Foreskin melanocyte (primary cell): ENCODE measurements at places on chromosomes 6 and 20.

DNA sequence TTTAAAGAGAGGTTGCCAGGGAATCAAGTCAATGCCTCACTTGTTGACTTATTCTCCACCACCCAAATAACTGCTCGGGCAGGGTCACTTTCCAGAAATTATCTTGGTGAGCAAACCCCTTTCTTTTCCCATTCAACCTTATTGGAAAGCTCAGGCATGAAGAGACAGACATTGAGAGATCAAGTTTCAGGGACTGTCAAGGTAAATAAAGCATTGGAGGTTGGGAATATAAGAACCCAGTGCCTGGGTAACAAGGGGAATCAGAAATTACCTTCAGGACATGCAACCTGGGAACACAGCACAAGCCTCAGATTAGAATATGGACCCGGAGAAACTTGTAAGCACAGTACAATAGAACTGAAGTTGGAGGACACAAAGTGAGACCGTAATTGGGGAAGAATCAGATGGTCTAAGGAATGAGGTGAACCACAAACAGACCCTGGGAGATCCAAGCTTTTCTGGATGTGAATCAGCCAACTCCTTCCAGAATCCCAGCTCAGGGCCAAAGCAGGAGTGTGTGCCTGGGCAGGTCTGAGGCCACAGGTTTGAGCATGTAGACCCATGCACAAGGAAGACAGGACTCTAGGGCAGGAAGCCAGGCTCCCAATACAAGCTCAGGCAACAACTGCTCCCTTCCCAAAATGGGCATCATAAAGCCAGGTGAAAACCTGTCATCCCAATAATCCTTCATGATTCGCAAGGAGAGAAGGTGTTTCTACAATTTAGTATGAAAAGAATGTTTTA lies 512.8 kb downstream of the MAFB start:
- no peak for DNase-seq

GRCh38 chr6:15697895-15698294 lies 35.1 kb upstream of the DTNBP1 start:
- DNase-seq: no peak

DNA sequence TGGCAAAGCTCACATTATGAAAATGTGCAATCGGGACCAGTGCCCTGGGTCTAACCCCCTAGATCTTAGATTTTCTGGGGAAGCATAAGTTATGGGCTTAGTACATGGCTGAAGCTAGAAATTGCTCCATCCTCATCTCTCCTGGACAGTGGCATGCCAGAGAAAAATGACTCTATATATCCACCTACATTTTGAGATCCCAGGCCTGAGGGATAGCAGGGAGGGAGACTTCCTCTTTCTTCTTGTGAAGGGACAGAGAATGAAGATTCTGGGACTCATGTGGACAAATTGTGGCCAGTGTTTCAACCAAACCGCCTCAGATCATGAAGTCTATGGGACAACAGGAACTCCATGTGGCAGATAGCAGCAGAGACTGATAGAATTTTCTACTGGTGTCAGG lies 35.4 kb downstream of the GSTA2 start:
- DNase-seq: no peak

GRCh38 chr6:45645302-45645701 lies 267.6 kb upstream of the SUPT3H start:
- DNase-seq: no peak

DNA sequence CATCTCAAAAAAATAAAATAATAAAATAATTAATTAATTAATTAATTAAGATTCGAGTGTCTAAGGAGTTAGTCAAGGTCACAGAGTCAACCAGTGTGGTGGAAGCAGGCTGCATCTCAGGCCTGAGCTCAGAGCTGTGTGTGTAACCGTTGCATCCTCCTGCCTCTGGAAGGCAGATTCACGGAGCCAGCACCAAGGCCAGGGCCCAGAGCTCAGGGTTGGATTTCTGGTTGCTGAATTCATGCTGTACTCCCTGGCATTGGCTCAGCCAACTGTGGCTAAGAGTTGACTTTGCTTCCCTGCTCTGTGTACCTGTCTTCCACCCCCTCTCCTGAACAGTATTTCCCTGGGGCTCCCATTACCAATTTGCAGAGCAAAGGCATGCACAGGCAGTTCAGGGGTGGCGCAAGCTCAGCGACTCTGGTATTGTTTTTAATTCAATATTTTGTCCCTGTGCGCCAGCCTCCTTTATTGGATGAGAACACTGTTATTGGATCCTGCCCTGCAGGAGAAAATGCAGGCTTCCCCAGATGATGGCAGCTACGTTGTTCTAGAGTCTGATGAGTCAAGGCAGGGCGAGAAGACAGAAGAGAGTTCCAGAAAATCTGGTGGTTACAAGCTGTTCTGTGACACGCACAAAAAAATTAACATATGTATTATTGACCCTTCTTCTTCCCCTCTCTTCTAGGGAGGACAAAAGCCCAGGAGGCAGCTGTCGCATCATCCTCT lies 12.3 kb upstream of the CTNNBL1 start:
- no peak for DNase-seq

DNA sequence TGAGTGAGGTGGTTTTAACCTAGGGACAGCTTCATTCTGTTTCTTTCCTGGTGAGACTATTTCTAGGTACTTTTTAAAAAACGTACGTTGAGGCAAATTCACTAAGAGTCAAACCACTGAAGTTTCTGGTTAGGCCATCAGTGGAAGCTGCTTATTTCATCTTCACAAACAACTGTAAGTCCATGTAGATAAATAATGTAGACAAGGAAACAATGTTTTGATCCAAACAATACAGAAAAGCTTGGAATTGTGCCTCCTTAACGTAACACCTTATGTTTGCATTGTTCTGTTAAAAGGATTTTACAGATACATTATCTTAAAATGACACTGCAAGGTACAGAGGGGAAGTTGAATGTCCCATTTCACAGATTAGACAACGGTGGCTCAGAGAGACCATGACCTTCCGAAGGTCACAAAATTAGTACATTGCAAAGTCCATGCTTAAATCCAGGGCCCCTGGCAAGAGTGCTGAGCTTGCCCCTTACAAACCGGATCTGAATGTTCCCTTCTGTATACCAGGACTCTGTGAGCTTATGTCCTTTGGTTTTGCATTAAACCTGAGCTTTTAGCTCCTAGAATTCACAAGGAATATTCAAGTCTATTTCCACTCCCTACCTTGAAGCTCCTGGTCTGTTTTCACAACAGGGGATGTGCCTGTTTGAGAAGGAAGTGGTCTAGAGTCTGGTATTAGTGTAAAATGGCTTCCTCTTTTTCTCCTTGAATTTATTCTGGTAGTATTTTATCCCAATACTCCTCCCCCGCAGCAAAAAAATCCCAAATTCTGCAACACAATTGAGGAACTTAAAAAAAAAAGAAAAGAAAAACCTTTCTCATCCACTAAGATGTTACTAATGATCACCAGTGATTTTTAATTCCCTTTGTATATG lies 28.9 kb upstream of the ZNF217 start:
- peak; percentile 18 for DNase-seq

DNA sequence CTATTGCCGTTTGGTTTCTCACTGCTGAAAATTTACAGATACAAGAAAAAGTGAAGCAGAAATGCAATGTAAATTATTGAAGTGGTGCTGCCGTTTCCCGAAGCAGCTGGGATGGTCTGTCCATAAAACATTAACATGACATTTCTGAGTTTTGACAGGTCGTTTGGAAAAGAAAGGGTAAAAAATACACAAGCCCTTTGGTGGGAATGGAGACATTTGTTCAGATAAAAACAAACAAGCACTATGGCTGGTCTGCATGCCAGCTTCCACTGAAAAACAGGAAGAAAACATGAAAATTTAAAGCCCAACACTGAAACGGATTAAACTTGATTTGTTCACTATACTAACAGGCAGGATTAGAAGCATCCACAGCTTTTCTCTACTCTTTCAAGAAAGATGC lies 155.2 kb downstream of the FRK start:
- no peak for DNase-seq

- no peak for DNase-seq
Measured at GRCh38 chr6:64736421-64736950, 970.5 kb downstream of the EYS start.

- DNase-seq: no peak
Measured at GRCh38 chr6:38310061-38310460, 329.7 kb downstream of the BTBD9 start.

- no peak for DNase-seq
Measured at GRCh38 chr20:32482442-32483261, 102.5 kb downstream of the NOL4L start.

- DNase-seq: no peak
Measured at GRCh38 chr6:71383476-71383875, 94.9 kb downstream of the OGFRL1 start.

DNA sequence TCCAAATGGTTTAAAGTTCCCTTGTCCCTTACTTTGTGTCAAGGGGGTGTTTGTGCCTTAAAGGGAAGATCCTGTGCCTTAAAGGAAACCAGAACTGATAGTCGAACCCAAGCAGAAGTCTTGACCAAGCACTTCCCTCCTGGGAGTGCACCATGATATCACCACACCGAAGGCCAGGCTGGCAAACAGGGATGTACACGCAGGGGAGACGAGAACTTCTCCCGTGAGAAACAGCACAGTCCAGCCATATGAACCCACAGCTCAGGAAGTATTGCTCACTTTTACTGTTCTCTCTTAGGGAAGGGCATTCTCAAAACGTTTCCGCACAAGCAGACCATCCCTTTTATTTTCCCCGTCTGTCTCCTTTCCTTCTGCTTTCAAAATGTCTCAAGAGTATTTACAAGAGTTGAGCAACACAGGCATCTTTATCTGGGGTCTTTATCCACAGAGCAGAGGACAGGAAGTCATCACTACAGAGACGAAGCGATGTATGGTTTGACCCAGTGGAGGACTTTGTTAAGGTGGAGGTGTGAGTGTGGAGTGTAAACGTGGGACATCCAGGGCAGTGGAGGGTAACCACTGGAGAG lies 12.8 kb upstream of the SERPINB1 start:
- DNase-seq: no peak

DNA sequence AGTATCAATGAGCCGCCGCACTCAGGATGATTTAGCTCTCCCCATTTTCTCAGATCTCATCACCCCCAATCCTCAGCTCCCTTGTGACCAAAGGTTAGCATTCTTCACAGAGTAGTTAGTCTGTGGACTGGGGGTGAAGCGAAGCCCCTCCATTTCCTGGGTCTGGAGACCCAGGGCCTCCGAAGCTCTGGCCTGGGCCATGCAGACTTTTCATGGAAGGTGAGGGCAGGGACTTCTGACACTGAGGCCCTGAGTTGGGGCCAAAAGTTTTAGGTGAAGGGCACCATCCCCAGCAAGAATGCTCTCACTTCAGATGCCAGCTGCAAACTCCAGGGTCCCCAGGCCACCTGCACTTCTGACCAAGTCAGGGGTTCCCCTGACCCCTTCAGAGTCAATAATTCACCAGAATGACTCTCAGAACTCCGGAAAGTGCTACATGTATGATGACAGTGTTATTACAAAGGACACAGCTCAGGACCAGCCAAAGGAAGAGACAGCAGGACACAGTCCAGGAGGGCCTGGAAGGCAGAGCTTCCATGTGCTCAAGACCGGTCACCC lies 65.7 kb upstream of the DUSP22 start:
- DNase-seq: no peak
